Brain microvascular endothelial cell (primary cell): ENCODE measurements at places on chromosomes 12 and 14.

DNA sequence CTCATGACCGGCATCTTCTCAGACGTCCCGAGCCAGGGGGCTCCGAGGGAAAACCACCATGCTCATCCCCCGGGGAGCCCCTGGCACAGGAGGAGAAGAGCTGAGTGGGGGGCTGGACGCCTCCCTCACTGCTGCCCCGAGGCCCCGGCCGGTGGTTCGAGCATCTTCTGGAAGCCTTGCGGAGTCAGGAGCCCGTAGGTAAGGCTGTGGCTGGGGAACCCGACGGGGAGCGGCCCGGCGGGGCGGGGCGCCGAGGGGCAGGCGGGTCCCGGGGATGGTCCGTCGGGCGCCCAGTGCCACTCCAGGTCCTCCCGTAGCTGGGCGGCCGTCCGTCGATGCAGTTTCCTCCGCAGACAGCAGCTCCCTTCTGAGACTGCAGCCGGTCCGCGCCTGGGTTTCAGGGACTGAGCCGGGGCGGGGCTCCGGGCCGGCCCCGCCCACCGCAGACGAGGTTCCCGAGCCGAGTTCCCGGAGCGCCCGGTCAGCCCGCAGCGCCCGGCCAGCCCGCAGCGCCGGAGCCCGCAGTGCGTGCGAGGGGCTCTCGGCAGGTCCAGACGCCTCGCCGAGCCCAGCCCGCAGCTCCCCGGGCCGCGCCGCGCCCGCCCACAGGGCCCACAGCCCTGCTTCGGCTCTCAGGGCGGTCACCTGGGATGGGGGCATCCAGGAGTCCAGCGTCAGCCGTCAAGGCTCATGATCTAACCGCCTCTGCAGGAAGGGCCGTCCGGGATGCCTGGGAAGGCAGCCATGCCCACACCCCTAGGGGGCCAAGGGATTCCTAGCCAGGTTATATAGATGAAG, at the start of gene PGF:
Gene PGF (minus strand): TSS at position 369 of the 798 bp plus-strand sequence. CDS start 355 bp downstream, at position 14.
- DNase-seq = no peak

GRCh38 chr14:102317564-102318248, 1.8 kb upstream of the ZNF839 start:
- no peak for DNase-seq

DNA sequence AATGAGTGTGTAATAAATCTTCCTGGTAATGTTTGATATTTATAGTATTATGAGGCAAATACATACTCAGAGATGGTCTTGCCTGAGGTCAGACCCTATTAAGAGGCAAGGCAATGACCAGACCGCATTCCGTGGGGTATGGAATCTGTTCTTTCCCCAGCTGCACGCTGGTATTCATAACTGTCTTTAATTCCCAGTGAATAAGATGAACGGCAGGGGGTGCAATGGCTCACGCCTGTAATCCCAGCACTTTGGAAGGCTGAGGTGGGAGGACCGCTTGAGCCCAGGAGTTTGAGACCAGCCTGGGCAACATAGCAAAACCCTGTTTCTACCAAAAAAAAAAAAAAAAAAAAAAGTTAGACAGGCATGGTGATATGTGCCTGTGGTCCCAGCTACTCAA, 44.6 kb downstream of the ERO1A start:
- peak; percentile 1 for DNase-seq

DNA sequence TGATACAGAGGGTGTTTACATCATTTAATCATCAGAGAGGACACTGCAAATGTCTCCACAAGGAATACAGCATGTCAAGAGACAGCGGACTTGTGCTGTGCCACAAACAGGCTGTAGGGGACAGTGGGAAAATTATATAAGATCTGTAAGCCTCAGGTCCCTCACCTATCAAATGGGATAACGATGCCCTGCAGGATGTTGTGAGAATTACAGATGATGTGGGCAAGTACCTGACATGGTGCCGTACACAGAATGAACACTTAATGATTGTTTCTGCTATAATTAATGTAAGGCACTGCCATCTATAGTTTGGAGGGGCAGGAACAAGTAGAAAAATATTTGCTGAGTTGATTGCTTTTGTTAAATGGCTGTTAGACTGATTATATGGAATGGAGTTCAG, 81.9 kb upstream of the GTF2A1 start:
- DNase-seq = no peak

- no peak for DNase-seq
These were observed 104.6 kb downstream of the AACS start for GRCh38 chr12:125169870-125170269.

- DNase-seq = peak; percentile 12
These were observed 309.2 kb upstream of the KITLG start for GRCh38 chr12:88889326-88890110.

- DNase-seq = no peak
These were observed 101.2 kb upstream of the EIF5 start for GRCh38 chr14:103232831-103233319.

DNA sequence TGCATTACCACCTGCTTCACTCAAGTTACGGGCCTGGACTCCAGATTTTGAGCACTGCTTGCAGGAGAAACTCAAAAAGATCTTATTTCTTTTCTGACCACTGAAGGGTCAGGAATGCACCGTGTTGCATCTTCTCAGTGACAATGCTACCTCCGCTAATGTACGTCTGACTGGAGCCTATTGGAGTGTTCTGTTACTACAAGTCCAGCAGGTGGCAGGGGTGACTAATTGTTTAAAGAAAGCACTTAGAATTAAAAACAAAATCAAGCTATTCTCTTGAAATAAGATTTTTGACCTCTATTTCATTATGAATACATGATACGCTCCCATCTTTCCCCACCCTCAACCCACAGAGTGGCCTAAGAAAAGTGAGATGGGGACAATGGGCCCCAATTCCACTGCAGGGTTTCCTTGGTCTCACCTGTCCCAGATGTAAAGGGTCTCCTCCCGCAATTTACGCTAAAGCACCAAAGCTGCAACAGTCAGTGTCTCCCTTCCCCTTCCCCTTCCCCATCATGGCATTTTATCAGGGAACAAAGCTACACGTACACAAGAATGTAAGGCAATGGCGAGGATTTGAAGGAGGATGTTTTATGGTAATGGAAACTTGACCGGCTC, 2.2 kb downstream of the TBPL2 start:
- peak; percentile 58 for DNase-seq

- peak; percentile 0 for DNase-seq
These were observed 822 bp upstream of the POU6F1 start for GRCh38 chr12:51218607-51219161.

GRCh38 chr14:91968280-91968679, 20.8 kb upstream of the FBLN5 start:
- no peak for DNase-seq

DNA sequence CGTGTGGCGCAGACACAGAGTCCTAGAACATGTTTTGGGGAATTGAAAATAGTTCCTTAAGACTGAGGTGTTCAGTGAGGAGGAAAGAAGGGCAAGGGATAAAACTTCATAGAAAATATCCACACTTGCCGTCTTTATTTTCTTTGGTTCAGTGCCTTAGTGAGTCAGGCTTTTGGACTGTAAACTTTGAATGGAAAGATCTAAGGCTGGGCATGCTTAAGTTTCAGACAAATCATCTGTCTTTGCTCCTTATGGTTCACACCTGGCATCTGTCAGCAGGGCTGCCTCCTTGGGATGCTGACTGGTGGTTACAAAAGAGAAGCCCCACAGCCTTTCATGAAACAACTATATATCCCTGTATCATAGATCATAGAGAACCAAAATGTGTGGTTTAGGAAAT, 136.3 kb upstream of the PRICKLE1 start:
- peak; percentile 72 for DNase-seq

DNA sequence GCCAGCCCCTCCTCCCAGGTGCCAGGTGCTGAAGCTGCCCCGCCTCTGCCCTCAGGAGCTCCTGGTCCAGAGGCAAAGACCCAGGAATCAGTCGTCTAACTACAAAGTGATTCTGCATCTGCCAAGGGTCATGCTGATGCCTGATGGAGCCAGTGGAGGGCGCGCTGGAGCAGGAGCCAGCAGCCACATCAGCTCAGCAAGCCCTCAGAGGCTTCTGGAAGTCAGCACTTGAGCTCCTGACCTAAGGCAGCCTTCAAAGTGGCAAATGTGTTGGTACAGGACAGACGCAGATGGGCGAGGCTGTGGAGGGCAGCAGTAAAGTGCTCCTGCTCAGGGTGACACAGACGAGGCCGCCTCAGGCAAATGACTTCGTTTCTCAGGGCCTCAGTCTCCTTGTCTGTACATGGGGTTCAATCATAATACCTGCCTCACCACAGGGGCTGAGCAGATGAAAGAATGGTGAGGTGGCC, 10.9 kb downstream of the C12orf43 start:
- DNase-seq = peak; percentile 52
